Esophagus muscularis mucosa (tissue), 4 donors: ENCODE measurements at places on chromosomes 5 and 9.

GRCh38 chr5:53116597-53116996 lies 7.0 kb upstream of the MOCS2 start:
- no peak for DNase-seq

- DNase-seq = no peak
These were observed 156.2 kb upstream of the S1PR3 start for GRCh38 chr9:88835038-88835466.

DNA sequence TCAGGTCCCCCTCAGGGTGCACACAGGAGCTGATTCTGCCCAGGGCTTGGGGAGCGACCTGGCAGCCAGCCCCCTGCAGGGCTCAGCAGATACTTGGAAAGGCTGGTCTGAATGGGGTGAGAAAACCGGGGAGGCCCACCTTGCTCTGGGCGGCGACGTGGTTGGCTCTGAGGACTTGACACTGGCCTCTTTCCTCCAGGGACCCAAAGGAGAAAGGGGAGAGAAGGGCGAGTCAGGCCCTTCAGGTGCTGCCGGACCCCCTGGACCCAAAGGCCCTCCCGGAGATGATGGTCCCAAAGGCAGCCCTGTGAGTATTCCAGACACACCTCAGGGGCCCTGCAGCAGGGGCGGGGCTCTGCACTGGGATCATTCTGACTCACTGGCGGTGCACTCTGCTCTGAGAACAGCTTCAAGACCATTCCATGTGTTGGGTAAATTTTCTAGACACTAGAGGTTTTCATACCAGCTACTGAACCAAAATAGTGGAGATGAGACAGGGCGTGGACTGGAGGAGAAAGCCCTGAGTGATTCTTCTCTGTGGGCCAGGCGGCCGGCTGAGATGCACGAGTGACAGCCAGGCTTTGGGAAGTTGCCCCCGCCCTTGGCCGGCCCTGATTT lies 65.9 kb upstream of the FCN2 start:
- no peak for DNase-seq

- DNase-seq = no peak
These were observed 3.5 kb downstream of the DMXL1 start for GRCh38 chr5:119074419-119074818.

DNA sequence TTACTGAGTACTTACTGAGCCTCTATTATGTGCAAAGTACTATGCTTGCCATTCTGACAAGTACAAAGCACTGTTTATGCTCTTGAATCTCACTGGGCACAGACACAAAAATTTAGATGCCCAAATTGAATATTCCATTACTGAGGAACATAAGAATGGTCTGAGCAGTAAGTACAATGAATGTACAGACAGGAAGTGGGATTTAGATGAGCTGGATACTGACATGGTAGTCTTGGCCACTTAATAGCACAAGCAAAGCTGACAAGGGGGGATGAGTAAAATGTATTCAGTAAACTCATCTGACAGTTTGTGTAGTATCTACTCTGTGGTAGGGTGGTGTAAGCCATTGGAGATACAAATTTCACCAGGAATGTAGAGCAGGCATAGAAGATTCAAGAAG lies 132.4 kb downstream of the EFNA5 start:
- no peak for DNase-seq

GRCh38 chr9:127463911-127464310 lies 12.6 kb downstream of the LRSAM1 start:
- no peak for DNase-seq

- DNase-seq = no peak
These were observed 796.3 kb downstream of the MAT2B start for GRCh38 chr5:164301708-164302107.

- no peak for DNase-seq
These were observed 8.1 kb upstream of the LVRN start for GRCh38 chr5:115954144-115954543.

DNA sequence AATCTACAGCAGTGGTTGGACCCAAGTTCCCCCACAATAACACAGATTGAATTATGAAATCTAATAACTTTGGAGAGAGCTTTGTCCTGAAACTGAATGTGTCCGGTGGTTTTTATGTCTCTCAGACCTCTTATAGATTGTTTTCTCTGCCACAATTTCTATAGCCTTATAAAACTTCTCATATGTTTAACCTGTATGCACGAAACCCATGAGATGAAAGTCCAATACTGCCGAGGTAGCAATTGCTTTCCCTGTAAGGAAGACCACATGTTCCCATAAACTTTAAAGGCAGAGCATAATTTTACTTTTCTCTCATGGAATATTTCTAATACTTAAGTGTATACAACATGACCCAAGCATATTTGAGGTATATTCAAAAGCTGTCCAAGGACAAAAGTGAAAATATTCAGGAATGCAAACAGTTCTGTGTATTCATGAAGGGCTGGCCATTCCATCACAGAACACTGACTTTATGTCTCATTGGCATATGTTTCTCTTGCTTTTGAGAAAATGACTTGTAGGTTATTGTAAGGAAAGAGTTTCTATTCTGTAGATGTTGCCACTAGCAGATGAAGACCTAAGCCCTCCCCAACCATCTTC lies 94.4 kb upstream of the TLE4 start:
- no peak for DNase-seq

DNA sequence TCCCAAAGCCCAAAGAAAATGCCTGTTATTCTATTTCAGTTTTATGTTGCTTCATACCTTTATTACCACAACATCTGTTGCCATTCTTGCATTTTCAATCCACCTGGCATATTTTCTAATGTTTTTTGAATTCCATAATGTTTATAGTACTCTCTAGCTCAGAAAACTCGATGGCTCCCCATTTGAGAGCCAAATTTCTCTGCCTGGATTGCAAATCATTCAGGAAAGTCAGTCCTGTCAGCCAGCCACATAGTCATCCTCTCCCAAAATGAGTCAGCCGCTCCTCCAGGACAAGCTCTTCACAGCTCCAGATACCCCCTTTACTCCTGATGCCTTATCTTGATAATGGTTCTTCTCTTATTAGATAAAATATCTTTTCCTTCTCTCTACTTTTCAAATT lies 78.2 kb upstream of the ADCY2 start:
- no peak for DNase-seq

- no peak for DNase-seq
These were observed 2.1 kb upstream of the RFESD start for GRCh38 chr5:95644351-95645042.

DNA sequence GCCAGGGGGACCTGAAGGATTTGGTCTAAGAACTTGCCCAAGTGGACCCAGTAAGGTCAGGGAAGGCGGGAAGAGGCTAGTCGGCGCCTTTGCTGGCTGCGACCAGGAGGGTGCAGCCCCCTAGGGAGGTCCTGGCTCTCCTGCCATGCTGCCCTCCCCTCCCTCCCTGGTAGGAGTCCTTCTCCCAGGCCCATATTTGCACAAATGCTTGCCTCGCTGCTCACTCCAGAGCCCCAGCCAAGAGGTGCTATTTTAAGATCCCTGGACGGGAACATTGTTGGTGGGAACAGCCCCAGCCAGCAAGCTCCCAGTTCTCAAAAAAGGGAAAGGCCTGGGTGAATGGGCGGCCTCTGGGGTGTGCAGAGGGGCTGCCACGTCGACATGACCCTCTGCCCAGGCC lies 4.3 kb upstream of the IL17B start:
- no peak for DNase-seq

GRCh38 chr5:127766676-127767335 lies 63.6 kb downstream of the CCDC192 start:
- DNase-seq = no peak

- DNase-seq = no peak
These were observed 45.3 kb upstream of the CDH9 start for GRCh38 chr5:27083449-27084415.

DNA sequence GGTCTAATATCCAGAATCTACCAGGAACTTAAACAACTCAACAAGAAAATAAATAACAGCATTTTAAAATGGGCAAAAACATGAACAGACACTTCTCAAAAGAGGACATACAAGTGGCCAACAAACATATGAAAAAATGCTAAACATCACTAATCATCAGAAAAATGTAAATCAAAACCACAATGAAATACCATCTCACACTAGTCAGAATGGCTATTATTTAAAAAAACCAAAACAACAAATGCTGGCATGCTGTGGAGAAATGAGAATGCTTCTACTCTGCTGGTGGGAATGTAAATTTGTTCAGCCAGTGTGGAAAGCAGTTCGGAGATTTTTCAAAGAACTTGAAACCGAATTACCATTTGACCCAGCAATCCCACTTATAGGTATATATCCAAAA lies 63.1 kb downstream of the ADAMTS6 start:
- DNase-seq = no peak

GRCh38 chr9:101443364-101443771 lies 7.8 kb upstream of the ALDOB start:
- no peak for DNase-seq

GRCh38 chr5:145360936-145361335 lies 474.2 kb downstream of the PRELID2 start:
- no peak for DNase-seq

- DNase-seq = no peak
These were observed 21.5 kb upstream of the WWC1 start for GRCh38 chr5:168269937-168270330.

DNA sequence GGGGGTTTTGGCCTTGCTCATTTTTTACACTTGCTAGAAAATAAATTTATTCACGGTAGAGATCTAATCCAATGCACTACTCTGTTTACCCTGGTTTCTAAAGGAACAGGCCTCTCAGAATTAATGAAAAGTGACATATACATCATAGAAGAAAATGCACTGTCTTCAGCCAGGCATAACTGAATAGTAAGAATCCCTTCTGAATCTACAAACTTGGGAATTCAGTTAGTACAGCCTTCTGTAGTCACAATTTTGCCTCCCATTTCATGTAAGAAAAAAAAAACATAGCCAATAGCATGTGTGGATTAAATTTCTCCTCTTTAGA lies 197.3 kb downstream of the CAAP1 start:
- no peak for DNase-seq

GRCh38 chr9:137305060-137305797 lies 3.2 kb upstream of the NRARP start:
- DNase-seq = no peak

DNA sequence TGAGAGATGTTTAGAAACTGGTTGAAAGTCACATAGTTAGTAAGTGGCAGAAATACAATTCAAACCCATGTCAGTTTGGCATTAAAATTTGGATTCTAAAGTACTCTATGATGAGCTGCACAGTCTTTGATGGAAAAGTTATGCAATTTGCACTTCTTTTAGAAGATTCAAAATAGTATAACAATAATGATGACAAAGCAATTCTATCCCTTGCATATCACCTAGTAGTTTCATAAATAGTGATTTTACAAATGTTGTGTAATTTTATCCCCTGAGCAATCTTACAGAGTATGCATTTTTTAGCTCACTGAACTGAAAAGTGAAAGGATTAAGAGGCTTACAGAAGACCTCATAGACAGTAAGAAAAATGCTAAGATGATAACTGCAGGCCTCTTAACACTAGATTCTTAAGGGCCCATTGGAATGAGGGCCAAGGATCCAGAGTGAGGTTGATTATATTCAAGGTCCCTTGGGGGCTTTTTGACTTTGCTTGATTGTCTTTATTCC lies 3.7 kb downstream of the C5orf46 start:
- no peak for DNase-seq

DNA sequence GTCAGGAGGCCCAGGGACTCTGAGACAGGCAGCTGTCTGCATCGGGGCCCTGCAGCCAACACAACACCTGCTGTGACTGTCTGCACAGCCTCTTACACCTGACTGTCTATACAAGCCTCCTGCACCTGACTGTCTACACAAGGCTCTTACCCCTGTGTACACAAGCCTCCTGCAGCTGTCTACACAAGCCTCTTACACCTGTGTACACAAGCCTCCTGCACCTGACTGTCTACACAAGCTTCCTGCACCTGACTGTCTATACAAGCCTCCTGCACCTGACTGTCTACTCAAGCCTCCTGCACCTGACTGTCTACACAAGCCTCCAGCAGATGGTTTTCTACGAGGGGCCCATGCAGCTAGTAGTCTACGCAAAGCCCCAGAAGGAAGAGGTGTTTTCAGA lies 18.6 kb downstream of the IRX2 start:
- DNase-seq = no peak

DNA sequence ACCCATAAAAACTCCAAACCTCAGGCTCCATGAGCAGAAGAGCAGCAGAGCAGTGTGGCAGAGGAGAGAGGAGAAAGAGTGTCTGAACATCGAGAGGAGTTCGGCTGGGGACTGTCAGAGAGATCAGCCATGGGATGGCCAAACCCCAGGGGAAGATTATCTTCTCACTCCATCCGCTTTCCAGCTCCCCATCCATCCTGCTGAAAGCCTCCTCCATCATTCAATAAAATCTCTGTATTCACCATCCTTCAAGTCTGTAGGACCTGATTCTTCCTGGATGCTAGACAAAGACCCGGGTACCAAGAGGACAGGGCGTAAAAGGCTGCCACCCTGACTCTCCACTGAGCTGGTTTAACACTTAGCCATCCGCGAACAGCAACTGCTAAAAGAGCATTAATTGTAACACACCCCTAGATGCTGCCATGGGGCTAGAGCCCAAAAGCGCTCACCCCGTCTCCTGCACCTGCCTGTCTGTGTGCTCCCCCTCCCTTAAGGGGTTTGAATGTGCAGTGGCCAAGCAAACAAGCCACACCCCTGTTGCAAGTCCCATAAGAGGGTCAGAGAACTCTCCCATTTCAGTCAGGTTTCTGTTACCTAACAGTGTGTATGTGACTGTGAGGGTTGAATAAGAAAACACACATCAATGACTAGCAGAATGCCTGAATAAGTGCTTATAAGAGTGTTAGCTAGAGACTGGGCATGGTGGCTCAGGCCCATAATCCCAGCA lies 13.9 kb upstream of the SELENOP start:
- DNase-seq = no peak

DNA sequence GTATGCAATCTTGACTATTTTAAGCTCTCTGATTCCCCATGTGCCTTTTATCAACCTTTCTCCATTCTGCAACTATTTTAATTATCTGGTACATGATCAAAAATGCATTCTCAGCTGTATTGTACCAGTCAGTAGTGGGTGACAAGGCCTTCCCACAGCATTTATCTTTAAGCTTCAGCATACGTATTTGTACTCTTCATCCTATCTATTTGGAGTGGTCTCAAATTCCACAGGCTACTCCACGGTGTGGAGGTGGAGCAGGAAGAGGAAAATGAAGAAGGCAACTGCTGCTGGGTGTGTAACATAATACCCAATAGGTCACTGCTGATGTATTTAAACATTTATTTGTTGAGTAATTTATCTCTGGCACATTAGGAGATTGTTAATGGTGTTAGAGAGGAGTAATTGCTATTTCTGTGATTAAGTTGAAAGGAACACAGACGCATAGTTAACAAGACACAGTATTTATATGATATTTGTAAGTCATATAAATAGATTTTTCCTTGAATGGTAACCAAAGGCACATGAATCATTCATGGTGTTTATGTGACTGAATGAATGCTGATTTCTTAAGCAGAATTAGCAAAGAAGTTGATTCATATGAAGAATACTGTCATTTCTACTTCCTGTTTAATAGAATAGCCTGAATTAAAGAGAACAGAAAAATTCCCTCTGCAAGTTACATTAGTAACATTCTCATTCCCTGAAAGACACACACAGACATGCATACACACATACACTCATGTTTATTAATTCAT lies 153.8 kb upstream of the NR3C1 start:
- DNase-seq = no peak

- no peak for DNase-seq
These were observed 306.1 kb downstream of the GLIS3 start for GRCh38 chr9:3993773-3994172.

GRCh38 chr9:136055715-136056545 lies 39.2 kb downstream of the NACC2 start:
- DNase-seq = peak; percentile 68

- DNase-seq = no peak
These were observed 5.2 kb downstream of the KLF9 start for GRCh38 chr9:70409280-70409679.
